Activated T-helper 1 cell treated with anti-CD3 and anti-CD28 coated beads, Interleukin-2, amount 50 U/mL, for 16 hours (primary cell): ENCODE measurements at places on chromosomes 13 and 19.

GRCh38 chr13:33015791-33016323 is 366 bp upstream of the KL start:
- DNase-seq: no peak

DNA sequence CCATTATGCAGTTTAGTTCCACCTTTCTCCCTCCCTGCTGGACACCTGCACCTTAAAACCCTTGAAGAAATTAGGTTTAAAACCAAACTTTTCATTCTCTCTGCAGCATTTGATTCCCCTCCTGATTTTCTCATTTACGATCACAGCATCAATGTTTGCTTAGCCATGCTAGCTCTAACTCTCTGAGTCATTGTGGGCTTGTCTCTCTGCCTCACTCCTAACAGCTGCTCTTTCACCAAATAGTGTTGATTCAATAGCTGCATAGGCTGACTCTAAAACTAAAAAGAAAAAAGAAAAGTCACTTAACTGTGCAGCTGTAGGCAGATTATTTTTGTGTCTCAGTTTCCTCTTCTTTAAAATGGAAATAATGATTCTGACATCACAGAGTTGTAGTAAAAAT is 1124.9 kb downstream of the DIAPH3 start:
- no peak for DNase-seq

DNA sequence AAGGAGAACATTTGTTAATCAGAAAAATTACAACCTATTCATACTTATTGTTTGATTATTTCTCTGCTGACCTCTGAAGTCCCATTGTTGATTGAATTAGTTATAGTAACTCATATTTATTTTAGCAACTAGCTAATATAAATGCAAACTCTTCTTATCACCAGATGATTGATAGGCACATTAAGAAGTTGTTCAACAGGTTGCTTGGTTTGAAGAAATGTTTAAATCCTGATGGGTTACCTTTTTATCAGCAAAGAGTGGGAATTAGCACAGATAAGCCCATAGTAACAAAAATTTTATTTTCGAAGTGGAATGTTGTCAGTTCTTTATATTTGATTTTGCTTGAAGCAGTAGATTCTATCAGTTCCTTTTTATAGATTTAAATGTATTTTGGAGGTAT is 44.4 kb downstream of the KLF5 start:
- no peak for DNase-seq

DNA sequence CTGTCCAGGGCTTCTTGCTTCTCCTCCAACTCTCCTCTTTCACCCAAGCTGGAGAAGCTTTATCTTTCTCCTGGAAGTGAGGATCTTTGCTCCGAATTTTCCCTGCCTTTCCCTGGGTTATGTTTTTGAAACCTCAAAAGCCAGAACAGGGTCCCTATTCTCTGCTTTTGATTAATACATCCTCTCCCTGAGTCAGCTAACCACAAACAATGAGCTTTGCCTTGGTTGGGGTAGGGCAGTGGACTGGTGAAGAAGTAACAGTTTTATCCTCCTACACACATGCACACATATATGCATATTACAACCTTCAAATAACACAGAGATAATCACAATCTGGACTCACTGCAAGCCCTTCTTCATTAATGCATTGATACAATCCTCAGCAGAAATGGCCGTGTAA is 44.6 kb downstream of the DLEU7 start:
- DNase-seq: no peak

DNA sequence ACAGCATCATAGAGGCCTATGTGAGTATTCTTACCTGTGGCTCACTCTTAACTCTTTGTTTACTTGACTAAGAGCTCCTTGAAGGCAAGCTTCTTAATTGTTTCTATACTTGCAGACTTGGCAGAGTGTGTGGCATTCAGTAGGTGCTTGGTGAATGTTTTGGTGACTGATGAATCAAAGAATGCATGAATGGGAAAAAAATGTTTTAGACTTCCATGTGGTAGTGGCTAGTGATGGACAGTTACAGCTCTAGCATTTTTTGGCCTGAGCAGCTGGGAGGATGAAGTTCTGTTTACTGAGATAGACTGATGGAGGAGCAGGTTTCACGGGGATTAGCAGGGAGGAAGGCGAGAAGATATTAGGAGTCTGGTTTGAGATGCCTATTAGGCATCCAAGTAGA is 13.6 kb downstream of the HAS1 start:
- DNase-seq: no peak

DNA sequence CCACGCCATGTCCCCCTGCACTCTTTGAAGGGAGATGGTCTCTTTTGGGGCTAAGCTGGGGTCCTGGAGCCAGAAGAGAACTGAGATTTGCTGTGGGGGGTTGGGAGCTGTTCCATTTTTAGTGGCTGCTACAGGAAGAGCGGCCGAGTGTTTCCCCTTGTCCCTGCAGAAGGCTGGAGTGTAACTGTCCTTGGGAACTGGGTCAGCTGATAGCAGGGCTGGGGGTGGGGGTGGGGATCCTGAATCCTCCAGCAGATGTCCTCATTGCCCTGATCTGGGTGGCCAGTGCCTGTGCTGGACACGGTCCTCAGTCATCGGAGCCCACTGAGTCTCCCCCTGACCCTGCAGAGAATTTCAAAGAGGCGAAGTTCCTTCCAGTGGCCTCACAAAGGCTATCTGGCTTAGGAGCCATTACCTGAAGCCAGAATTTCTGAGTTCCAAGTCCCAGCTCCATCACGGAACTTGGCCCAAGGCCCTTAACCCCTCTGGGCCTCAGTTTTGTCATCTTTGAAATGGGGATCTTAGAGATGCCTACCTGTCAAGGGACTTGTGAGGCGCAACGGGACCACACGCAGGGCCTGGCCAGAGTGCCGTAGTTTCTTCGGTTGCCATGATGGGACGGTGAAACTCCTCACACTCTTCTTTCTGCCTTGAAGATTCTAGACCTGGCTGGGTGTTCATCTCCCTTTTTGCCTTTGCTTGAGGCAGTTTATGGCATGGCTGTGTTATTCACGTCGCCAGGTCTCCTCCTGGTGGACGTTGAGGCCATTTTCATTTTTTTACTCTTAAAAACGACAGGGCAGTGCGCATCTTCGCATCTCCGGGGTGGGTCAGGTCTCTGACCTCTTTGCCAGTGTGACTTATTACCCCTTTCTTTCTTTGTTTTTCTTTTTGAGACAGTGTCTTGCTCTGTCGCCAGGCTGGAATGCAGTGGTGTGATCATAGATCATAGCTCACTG is 51.9 kb downstream of the DNM2 start:
- DNase-seq: no peak
